Endothelial cell (in vitro differentiated cells): ENCODE measurements at places on chromosomes 1 and 21. TPM values are rescaled to one million over a fixed set of nuclear protein-coding genes. Genes with fewer than 3 reads are reported as not detected.

- H3K4me1 ChIP-seq, result peaks cover 35% of the 10 kb centered on the region
- H3K27me3 ChIP-seq, result peaks cover 3% of the 10 kb centered on the region
- no peak overlapping the region for H3K4me3 ChIP-seq
These were observed 159.2 kb downstream of the DYRK1A start for GRCh38 chr21:37525810-37526209.

- H3K4me1 ChIP-seq, result peaks cover 39% of the 10 kb centered on the region
- peaks cover 13% of the 10 kb centered on the region for H3K27me3 ChIP-seq
- H3K4me3 ChIP-seq, result peak overlapping the region; percentile 62
- H3K27ac ChIP-seq, result no peak overlapping the region
- H3K36me3 ChIP-seq, result peaks cover 30% of the 10 kb centered on the region
These were observed 100.9 kb downstream of the NAV1 start for GRCh38 chr1:201639826-201640225.

- H3K4me1 ChIP-seq, result peaks cover 12% of the 10 kb centered on the region
- no peaks in the 10 kb centered on the region for H3K36me3 ChIP-seq
- no peak overlapping the region for H3K4me3 ChIP-seq
- peaks cover 6% of the 10 kb centered on the region for H3K27me3 ChIP-seq
- DNase-seq, result no peak
These were observed 11.2 kb upstream of the HMGCS2 start for GRCh38 chr1:119779869-119780356.

The MTARC1 gene
- 2.6 TPM for total RNA-seq

- peaks cover 15% of the 10 kb centered on the region for H3K36me3 ChIP-seq
- no peak for DNase-seq
- H3K4me1 ChIP-seq, result peaks cover 10% of the 10 kb centered on the region
- H3K27ac ChIP-seq, result no peak overlapping the region
- no peak overlapping the region for H3K4me3 ChIP-seq
- peaks cover 3% of the 10 kb centered on the region for H3K27me3 ChIP-seq
These were observed 36.3 kb upstream of the RAP1GAP start for GRCh38 chr1:21705303-21705980.

GRCh38 chr1:1393014-1393413 is 6.1 kb downstream of the CCNL2 start:
- H3K4me1 ChIP-seq, result peaks cover 12% of the 10 kb centered on the region
- no peaks in the 10 kb centered on the region for H3K27me3 ChIP-seq
- no peak overlapping the region for H3K4me3 ChIP-seq

- DNase-seq, result no peak
- no peak overlapping the region for H3K4me3 ChIP-seq
- no peaks in the 10 kb centered on the region for H3K36me3 ChIP-seq
- peaks cover 3% of the 10 kb centered on the region for H3K27me3 ChIP-seq
These were observed 48.9 kb upstream of the TENT5C start for GRCh38 chr1:117556976-117557375.
